ENCODE measurements at places on chromosomes 1 and 21. TPM values are rescaled to one million over a fixed set of nuclear protein-coding genes. Genes with fewer than 3 reads are reported as not detected.

LEPR gene
- polyA plus RNA-seq = 13.5 TPM

RSPO1 gene
- polyA plus RNA-seq = 2.2 TPM

MTFR1L gene
- polyA plus RNA-seq = 95.3 TPM

ACTA1 gene
- polyA plus RNA-seq = 7.9 TPM

RGS2 gene
- polyA plus RNA-seq = 554 TPM

Measured in urinary bladder (tissue), 4 donors.